ENCODE measurements at places on chromosomes 4 and X.

DNA sequence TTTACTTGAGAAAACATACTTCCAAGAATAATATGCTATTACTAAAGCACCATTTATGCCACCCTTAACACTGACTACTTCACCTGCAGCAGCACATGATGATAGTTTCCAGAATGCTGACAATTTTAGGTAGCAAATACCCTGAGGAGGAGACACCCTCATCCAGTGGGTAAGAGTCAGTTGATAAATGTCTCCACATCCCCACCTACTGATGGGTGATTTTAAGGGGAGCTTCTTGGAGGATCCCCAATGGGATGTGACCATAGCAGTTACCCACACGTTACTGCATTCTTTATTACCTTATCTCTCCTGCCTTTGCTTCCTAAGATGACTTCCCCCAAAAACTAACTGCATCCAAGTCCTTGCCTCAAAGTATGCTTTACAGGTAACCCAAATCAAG lies 131.2 kb upstream of the SMARCAD1 start:
- no peak for DNase-seq

DNA sequence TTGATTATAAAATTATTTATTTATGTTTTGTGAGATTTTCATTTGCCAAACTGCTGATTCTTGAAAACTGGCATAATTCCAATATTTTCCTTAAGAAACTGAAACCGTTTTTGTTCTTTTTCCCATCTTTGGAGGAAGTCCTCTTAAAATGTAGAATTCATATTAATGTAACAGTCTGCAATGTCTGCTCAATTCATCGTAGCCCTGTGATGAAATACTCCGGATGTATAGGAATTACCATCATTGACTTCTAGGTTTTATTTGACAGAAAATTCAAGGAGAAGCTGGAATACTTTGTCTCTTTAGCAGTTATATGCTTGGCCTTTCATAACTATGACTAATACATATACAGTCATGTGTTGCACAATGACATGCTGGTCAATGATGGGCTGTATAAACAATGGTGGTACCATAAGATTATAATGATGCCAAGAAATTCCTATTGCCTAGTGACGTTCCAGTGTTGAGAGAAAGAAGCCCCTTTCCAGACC lies 185.0 kb upstream of the GPRIN3 start:
- peak; percentile 76 for DNase-seq

- DNase-seq: no peak
These were observed 69.4 kb upstream of the SORBS2 start for GRCh38 chr4:185881430-185881829.

DNA sequence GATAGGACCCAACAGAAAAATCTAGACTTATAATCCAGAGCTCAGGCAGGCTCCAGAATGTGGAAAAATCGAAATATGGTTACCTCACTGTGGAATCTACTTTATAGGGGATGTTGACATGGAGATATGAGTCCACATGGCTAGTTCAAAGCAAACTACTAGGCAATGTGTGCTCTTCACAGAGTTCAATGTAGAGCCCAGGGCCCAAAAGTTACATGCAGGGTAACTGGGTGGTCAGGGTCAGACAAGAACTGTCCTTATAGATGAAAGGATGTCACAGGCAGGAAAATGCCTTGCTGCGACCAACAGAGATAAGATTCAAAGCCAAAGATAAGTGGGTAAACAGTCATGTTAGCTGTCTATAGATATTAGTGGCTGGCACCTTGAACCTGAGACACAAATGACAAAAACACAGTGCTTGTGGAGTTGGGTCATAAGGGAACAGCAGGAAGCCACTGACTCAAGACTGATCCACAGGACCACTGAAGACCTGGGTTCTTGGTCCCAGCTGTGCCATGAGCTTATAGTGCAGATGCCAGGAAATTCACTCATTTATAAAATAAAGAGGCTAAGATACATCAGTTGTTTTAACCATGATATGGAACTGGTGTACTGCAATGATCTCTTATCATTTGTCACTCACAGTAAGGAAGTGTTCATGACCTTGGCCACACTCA lies 101.7 kb upstream of the MBNL3 start:
- no peak for DNase-seq

GRCh38 chr4:176262243-176262642 lies 6.8 kb downstream of the ASB5 start:
- no peak for DNase-seq

DNA sequence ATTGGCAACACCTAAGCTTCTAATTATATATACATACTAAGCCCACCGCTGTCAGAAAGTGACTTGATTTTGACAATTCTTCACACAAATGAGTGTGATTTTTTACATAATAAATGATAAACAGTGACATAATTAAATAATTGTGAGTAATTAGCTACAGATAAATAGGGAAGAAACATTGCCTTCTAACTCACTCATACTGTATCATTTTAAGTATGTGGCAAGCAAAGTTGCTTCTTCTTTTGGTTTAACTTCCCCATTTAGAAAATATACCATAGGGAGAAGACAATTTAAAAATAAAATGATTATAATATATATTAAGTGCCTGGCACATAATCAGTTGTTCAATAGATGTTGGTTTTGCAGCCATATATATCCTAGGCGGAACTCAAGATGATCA lies 644.2 kb downstream of the FSTL5 start:
- no peak for DNase-seq

DNA sequence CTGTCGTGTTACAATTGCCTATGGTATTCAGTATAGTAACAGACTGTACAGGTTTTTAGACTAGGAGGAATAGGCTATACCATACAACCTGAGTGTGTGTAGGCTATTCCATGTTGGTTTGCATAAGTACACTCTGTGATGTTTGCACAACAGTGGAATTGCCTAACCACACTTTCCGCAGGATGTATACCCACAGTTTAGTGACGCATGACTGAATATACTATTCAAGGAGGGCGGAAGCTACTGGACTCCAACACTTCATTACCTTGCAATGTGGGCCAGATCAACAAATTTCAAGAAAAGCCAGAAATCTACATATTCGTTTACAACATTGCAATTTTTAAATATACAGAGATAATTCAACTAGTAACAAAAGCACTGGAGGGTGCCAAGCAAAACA lies 317.2 kb downstream of the PDGFC start:
- DNase-seq: no peak

DNA sequence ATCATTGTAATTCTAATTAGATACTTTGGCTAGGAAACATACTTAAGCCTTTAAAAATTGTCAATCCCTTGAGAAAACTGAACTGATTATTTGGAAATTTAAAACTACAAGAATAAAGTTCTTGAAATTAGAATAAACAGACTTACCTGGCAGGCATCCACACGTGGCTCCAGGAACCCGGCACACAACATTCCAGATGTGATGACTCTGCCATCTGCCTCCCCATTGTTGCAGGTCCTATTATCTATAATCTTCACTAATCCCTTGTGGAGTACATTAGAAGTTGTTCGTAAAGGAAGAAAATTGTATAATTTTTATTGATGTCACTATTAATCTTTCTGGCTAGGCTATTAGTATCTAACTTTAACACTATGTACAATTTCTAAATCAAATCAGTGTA lies 16.2 kb upstream of the GNRHR start:
- DNase-seq: no peak

DNA sequence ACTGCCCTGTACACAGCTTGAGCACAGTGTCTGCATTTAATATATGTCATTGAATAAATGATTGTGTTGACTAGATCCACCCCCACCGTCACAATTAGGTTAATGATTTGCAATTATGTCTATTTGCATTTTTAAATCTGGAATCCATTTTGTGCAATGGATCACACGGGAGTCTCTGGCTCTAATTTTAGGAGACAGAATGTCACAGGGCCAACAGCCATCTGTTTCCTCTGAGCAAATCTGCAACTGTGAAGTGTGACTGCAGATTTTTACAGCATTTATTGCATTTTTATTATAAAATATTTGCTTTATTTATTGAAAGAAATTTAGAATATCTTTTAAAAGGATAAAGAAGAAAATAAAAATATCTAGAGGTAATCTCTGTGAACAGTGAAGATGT lies 316.8 kb downstream of the HS3ST1 start:
- DNase-seq: no peak

DNA sequence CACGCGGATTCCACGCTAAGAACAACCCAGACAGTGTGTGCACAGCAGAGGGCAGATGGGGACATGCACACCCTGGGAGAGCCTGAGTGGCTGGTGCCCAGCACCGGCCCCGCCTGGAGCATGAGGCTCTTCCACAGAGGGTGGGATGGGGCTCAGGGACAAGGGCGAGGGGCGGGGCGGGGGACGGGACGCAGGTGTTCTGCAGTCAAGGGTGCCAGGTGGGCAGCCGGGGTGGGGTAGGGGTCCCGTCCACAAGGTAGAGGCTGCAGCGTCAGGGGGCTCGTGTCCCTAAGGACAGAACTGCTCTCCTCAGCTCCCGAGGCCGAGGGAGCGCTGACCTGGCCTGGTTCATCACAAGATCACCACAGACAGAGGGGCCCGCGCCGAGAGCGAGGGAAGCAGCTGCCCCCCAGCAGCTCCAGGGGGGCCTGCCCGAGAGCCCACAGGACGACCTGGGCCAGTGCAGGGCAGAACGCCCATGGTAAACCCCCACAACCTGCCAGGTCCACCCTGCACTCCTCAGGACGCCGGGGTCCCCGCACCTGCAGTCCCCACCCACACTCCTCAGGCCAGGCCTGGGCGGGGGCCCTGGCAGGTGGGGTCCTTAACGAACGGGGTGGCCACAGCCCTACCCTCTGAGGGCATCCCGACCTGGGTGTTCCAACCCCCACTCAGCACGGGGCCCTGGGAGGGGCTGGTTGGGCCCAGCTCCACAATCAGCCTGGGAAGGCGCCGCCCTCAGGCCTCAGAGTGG lies 26.7 kb downstream of the CTBP1 start:
- DNase-seq: no peak

- DNase-seq: peak; percentile 40
These were observed 13.3 kb upstream of the ZNF827 start for GRCh38 chr4:145951931-145952330.

DNA sequence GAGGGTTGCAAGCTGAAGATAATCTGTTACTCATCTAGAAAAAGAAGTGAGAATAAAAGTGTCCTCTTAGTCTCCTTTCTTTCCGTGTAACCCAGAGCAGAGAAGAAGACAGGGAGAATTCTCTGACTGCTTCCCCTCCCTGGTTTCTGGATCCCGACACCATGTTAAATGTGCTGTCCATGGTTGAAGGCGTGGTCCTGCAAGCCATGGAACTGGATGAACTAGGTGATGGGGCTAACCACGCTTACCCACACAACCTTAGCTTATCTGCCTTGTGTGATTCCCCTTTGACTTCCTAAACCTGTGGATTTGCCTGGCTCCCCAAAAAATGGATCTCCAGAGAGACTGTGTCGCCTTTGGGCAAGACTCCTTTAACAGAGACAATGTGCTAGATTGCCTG lies 907.6 kb downstream of the FSTL5 start:
- DNase-seq: no peak

- no peak for DNase-seq
These were observed 1.4 kb upstream of the CEP135 start for GRCh38 chr4:55947254-55947882.

GRCh38 chr4:148141501-148141900 lies 300.7 kb downstream of the NR3C2 start:
- no peak for DNase-seq

- peak; percentile 19 for DNase-seq
These were observed 36.0 kb upstream of the SPANXC start for GRCh38 chrX:141278306-141278705.

DNA sequence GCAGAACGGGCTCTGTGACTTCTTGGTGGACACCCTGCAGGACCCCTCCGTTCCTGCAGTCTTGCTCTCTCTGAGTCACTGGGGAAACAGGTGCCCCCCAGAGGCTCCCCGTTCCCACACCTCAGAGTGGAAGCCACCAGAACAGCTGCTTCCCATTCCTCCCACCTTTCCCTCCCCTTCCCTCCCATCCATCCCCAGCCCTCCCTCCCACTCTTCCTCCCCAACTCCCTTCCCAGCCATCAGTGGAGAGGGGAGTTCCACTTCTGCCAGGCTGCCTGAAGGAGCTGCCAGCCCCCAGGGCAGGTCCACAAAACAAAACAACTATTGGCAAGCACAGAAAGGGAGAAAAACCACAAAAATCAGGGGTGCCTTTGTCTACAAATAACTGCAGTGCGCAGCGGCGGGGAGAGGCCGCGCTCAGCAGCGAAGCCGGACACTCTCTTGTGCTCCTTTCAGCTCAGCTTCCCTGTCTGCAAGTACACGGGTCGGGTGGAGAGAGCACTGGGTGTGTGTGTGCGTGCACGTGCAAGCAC lies 8.1 kb downstream of the SSR4 start:
- no peak for DNase-seq

DNA sequence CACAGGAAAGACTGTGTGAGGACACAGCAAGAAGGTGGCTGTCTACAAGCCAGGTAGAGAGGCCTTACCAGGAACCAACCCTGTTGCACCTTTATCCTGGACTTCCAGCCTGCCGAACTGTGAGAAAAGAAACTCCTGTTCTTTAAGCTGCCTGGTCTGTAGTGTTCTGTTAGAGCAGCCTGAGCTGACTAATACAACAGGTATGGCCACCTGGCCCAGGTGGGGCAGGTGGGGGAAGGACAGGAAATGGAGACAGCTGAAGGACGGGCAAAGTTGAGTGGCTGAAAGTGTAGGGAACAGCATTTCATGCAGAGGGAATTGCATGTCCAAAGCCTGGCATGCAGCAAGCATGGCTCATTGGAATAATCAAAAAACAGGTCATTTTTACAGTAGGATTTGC lies 35.1 kb downstream of the CYTL1 start:
- DNase-seq: no peak

DNA sequence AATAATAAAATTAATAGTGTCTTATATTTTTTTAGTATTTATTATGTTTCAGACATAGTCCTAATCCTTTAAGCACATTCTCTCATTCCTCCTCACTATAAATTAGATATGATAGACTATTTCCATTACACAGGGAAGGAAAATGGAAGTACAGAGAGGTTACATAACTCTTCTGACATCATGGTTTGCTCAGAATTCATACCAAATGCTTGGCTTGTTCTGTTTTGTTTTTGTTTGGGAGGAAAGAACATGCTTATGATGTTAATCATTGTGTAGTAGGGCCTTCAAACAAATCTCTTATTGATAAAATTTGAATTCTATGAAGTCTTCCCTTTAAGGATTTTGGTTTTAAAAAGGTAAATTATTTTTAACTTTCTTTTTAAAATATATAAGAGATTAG lies 59.5 kb downstream of the RXFP1 start:
- no peak for DNase-seq

- no peak for DNase-seq
These were observed 37.4 kb downstream of the DAPP1 start for GRCh38 chr4:99853999-99854398.

DNA sequence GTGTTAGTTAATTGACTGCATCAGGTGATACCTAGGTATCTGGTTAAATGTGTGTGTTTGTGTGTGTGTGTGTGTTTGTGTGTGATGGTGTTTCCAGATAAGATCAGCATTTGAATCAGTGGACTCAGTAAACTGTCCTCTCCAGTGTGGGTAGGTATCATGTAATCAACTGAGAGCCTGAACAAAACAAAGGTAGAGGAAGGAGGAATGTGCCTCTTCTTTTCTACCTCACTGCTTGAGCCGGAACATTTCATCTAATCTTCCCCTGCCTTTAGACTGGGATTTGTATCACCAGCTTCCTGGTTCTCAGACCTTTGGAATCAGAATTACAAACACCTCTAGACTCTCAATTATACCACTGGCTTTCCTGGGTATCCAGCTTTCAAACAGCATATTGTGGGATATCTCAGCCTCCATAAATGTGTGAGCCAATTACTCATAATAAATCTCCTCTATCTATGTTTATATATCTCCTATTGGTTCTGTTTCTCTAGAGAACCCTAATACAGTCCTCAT lies 120.5 kb downstream of the TBCK start:
- no peak for DNase-seq

GRCh38 chr4:20017070-20017776 lies 234.5 kb upstream of the SLIT2 start:
- no peak for DNase-seq

- DNase-seq: no peak
These were observed 5.9 kb downstream of the ATOH1 start for GRCh38 chr4:93834249-93835066.

All from HT1080 (cell line).